Stimulated activated CD8-positive, alpha-beta memory T cell treated with anti-CD3 and anti-CD28 coated beads, Interleukin-7, amount 100 ng/mL, for 48 hours (primary cell): ENCODE measurements at places on chromosomes 5 and 9.

DNA sequence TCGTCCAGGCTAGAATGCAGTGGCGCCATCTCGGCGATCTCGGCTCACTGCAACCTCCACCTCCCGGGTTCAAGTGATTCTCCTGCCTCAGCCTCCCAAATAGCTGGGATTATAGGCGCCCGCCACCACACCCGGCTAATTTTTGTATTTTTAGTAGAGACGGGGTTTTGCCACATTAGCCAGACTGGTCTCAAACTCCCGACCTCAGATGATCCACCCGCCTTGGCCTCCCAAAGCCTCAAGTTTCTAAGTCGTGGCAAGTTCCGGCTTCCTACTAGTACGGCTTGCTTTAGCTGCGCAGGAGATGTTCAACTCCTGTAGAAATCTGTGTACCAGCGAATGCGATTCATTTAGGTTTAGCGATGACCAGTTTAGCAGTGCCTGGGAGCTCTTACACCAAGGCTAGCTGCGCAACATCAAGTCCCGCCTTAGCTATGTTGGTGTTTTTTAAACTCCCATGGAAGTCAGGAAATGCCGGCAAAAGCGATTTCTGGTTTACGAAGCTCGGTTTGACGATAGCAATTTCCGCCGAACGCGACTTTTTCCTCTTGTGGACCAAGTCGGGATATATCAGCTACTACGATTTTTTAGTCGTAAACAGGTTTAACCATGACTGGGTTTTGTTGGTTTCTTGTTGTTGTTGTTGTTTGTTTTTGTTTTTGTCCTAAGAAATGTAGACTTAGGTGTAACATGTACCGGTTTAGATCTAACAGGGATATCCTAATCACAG lies 46.4 kb downstream of the ANXA2R start:
- peak; percentile 42 for DNase-seq

GRCh38 chr5:152883066-152883775 lies 478.1 kb upstream of the NMUR2 start:
- DNase-seq = no peak

GRCh38 chr5:157708866-157709265 lies 22.4 kb upstream of the THG1L start:
- no peak for DNase-seq

- DNase-seq = no peak
Measured at GRCh38 chr5:155504606-155505005, 491.1 kb downstream of the KIF4B start.

DNA sequence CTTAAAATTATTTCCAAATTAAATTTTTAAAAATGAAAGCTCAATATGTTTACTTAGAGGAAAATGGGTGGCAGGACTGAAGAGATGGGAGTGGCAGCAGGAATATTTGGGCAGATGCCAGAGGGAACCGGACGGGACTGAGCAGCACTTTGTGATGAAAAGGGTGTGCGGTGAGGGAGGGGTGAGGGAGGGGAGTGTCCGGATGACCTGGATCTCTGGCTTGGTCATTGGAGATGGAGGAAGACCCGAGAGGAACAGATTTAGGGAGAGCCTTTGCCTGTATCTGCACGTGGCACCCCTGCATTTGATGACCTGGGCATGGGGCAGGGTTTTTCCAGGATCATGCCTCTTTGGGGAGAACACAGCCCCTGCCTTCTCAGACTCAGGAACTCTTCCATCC lies 201.1 kb upstream of the MVB12B start:
- no peak for DNase-seq

DNA sequence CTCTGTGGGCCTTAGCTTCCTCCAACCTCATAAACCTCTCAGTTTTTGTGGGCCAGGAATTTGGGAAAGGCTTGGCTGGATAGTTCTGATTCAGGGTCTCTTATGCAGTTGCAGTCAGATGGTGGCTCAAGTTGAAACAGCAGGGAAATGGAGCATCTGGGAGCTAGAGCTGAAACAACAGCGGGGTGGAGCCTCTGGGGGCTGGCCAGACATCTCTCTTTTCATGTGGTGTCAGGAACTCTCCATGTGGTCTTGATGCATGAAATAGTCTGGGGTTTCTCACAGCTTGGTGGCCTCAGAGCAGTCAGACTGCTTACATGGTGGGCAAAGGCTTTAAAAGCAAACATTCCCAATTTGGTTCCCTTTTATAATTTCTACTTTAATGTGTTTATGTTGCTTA lies 13.5 kb downstream of the ZNF346 start:
- no peak for DNase-seq

DNA sequence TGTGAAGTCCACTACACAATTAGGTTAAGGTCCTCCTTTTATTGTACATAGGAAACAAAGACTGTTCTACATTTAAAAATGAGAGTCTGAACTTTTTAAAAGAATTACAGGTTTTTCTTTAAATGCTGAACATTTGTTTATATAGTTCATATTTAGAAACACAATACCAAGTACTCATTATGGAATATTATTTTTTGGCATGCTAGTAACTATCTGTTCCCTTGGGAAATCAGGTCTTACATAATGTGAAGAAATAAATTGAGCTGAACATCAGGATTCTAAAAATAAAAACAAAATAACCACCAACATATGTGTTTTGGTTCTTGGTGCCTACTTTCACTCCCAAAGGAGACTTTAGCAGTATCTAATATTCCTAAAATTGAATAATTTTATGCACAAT lies 230.5 kb upstream of the IZUMO3 start:
- DNase-seq = no peak

DNA sequence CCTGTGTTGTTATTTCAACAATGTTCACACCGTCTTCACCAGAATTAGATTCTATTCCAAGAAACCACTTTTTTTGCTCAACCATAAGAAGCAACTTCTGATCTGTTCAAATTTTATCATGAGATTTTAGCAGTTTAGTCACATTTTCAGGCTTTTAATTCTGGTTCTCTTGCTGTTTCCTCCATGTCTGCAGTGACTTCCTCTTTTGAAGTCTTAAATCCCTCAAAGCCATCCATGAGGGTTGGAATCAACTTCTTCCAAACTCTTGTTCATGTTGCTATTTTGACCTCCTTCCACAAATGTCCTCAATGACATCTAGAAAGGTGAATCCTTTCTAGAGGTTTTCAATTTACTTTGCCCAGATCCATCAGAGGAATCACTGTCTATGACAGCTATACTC lies 25.7 kb upstream of the ENTREP1 start:
- DNase-seq = no peak

DNA sequence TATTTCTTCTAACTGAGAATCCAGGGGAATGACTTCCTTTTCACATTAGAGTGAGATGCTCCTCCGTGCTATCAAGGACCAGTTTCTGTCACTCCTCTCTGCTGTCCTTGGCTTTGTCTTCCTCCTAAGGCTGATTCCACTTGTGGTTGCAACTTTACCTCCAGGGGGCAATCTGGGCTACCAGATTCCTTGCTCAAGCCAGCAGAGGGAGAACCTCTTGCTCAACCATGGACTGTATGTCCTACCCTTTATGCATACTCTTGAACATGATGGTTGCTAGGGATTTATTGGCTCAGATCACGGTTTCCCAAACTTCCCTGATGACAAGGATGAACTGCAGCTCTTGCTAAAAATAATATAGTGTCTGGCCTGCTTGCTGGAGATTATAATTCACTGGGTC lies 24.0 kb downstream of the NNT start:
- no peak for DNase-seq

- no peak for DNase-seq
Measured at GRCh38 chr5:98772415-98773213, 849 bp upstream of the RGMB start.

DNA sequence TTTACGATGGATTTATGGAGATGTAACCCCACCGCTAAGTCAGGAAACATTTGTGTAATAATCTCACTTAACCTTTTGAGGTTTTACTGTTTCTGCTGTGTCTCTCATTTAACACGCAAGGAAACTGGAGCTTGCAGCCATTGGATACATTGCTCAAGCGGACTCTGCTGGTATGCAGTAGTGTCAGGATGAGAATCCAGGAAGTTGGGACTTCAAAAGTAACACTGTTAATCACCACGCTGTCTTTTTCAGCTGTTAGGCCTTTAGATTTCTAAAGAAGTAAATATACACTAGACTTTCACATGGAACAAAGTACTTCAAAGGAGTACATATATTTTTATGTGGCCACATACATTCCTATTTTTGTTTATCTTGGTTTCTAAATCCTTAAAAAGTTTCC lies 114.7 kb downstream of the LPAR1 start:
- no peak for DNase-seq

GRCh38 chr9:89798547-89799120 lies 193.8 kb downstream of the GADD45G start:
- no peak for DNase-seq

DNA sequence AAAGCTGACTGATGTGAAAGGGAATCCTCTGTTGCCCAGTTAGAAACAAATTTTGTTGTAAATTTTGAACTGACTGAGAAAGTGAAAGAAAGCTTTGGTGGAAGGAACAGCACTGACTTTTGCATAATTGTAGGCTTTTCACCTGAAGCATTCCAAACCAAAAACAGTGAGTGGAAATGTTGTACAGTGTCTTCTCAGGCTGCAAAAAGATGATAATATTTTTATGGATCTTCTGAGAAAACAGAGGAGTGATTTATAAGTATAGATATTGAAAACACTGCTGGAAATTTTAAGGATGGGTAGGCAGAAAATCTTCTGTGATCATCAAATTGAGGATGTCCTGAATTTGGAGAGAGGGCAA lies 40.0 kb downstream of the LURAP1L start:
- DNase-seq = no peak

GRCh38 chr5:156927545-156927944 lies 35.5 kb downstream of the TIMD4 start:
- DNase-seq = no peak

- no peak for DNase-seq
Measured at GRCh38 chr9:14906644-14907359, 3.4 kb downstream of the FREM1 start.

GRCh38 chr9:112599732-112600131 lies 113.1 kb downstream of the KIAA1958 start:
- DNase-seq = no peak

DNA sequence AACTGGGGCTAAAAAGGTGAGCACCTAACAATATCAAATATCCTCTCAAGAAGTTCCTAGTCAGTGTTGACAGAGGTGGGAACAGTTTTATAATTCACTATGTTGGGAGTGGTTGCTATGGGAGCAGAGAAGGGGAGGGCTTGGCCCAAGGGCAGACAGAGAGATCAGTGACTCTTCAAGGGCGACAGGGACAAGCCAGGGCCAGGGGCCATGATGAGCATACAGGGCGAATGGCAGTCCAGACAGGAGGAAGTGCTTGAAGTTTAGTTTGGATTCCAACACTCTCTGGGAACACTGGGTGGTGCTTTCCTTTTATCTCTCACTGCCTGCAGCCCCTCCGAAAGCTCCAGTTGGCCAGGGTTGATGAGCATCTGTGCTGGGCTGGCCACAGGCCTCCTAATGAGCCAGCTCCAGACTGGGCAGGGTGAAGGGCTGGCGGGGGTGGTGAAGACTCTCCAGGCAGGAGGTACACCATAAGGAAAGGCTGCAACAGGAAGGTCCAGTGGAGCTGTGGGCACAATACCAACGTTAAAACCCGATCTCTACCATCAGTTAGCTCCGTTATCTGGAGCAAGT lies 111.3 kb downstream of the TMEM174 start:
- DNase-seq = no peak

GRCh38 chr9:36086442-36086841 lies 49.7 kb downstream of the RECK start:
- no peak for DNase-seq

- DNase-seq = no peak
Measured at GRCh38 chr5:146640285-146640896, 124.4 kb upstream of the GPR151 start.

- no peak for DNase-seq
Measured at GRCh38 chr5:124923131-124923530, 176.7 kb upstream of the ZNF608 start.

- DNase-seq = no peak
Measured at GRCh38 chr9:127629468-127630081, 17.5 kb downstream of the STXBP1 start.

DNA sequence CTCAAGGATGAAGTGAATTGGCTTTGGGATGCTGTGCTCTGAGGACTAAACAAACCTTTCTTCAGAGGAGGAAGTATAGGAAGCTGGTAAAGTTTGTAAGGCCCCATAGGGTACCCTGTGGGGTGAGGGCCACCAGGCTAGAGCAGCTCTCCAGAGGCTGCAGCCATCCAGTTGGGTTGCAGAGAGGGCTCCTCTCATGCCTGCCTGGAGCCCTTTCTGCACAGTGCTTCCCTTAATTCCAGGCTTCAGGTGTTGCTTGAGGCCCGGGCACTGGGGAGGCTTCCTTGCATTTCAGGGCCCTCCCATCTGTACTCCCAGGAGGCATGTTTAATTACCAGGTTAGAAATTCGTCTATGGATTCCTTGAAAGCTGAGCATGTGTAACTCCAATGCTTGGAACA lies 95.3 kb upstream of the FSTL4 start:
- DNase-seq = no peak

DNA sequence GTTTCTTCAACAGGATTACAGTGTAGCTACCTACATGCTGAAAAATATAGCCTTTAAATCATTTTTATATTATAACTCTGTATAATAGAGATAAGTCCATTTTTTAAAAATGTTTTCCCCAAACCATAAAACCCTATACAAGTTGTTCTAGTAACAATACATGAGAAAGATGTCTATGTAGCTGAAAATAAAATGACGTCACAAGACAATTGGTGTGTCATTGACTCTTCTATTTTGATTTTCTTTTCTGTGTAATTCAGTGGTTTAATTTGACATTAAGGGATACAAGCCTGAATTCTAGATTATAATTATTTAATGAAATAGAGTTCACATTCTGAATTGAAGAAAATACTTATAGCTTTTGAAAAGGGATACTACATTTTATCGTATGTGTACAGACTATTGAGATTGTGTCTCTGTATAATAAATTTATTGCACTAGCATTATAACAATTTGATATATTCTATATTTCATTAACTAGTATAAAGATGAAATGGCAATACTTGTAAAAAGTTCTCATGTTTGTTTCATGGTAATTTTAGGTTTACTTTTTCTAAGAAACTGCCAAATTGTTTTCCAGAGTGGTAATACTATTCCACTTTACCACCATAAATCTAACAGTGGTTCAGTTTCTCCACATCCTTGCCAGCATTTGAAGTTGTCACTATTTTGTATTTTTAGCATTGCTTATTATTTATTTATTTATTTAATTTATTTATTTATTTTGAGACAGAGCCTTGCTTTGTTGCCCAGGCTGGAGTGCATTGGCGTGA lies 18.7 kb downstream of the ANXA1 start:
- no peak for DNase-seq

DNA sequence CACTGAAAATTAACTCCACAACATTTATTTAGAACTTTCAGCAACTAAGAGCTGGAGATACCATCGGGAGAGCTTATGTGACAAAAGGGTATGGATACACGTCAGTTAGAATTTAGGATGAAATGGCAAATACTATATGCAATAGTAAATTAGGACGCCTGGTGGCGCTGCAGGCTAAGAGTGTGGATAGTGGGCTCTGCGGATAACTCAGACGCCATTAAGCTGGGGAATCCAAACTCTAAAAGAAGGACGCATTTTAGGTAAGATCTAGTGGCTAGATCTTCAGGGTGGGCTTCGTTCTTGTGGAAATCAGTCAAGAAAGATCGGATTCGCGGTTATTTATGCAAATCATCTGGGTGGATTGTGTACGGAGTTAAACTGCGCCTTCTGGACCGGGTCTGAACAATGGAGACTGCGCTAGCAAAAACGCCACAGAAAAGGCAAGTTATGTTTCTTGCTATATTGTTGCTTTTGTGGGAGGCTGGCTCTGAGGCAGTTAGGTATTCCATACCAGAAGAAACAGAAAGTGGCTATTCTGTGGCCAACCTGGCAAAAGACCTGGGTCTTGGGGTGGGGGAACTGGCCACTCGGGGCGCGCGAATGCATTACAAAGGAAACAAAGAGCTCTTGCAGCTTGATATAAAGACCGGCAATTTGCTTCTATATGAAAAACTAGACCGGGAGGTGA lies at the start of gene PCDHB5:
Gene PCDHB5 (plus strand): TSS at position 177 of the 688 bp plus-strand sequence. CDS start 229 bp downstream, at position 406.
- no peak for DNase-seq
